ELF-1 (cell line): ENCODE measurements at places on chromosomes 13 and 19.

DNA sequence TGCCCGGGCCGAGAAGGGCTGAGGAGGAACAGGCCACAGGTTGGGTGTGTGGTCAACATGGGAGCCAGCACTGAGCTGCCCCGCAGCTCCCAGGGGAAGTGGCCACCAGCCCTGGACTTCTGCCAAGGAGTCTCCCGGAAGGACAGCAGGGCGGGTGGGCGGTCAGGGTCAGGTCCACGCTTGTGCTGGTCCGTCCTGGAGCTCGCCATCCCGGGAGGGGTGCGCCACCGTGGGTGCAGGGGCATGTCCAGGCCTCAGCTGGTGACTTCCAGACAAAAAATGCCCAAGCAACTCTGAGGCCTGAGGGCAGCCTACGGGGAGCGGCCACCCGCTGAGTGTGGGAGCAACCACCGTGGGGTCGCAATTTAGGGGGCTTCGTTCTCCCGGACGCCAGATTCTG is 21.4 kb upstream of the SLC15A1 start:
- no peak for DNase-seq

DNA sequence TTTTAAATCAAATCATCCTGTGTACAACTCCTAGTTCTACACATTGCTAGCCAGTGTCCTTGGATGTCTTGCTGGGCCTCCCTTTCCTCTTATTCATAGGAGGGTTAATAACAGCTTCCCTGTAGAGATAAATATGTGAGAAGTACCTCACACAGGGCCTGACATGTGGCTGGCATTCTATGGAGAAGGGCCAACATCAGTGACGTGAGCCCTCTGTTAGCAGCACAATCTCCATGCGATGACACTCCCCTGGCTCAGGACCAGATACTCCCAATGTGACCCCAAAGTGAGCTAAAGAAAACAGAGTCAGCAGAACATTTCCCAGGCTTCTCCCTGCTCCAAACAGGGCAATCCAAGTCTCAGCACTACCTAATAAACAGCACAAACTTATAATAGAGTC is 818.4 kb downstream of the DIAPH3 start:
- no peak for DNase-seq

DNA sequence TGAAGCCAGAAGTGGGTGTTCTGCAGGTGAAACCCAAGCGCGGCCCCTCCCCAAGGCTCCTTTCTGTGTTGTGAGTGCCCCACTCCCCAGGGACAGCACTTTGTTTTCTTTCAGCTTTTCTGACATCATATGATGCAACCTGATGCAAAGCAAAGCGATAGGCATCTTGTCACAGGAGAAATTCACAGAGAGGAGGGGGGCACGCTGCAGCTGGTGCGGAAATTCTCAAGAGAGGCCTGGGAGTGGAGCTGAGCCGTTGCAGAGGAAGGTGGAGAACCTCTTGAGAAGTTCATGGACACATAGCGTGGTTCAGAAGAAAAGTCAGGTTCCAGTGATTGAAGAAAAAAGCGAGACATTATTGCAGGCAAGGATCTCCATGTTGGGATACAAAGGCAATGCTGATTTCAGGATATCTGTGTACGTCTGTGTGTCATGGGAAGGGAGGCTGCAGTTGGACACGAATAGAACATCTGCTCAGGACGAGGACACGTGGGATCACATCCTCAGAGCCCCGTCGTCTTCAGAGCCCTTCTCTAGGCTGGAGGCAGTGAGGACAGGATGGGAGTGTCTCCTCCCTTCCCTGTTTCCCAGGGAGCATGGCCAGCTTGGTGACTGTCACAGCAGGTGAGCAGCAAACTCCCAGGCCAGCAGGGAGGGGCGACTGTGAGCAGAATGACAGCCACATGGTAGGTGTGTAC is 79.2 kb downstream of the IRS2 start:
- no peak for DNase-seq

- peak; percentile 37 for DNase-seq
Observed at GRCh38 chr19:29590278-29590677, 15.8 kb upstream of the POP4 start.

DNA sequence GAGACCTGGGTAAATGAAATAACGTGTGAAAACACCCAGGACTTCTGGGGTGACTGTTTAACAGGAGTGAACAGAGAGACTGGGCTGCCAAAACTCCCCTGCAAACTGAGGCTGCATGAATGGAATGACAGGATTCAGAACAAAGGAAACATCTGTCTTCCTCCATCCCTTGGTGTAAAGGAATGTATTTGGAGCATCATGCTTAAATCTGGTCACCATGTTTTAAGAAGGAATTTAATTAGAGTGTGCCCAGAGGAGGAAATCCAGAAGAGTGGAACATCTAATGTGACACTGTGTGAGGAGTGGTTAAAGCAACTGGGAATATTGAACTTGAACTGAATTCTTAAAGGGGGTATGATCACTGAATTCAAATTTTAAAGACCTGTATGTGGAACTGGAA is 437.2 kb downstream of the LIG4 start:
- no peak for DNase-seq
